Aortic smooth muscle cell (primary cell): ENCODE measurements at places on chromosomes 5 and 9. TPM values are rescaled to one million over a fixed set of nuclear protein-coding genes. Genes with fewer than 3 reads are reported as not detected.

The SEC24A gene
- 18.0 and 23.3 TPM in 2 replicates for total RNA-seq

The PIP5K1B gene
- total RNA-seq = under 0.01 and 0.06 TPM in 2 replicates

The GRXCR2 gene
- total RNA-seq = not detected in 2 replicates

The PKN3 gene
- total RNA-seq = 2.8 TPM in 2 replicates

The IFNA2 gene
- total RNA-seq = not detected in 2 replicates

The ADCY2 gene
- total RNA-seq = under 0.01 TPM in 2 replicates

The PCDHGA7 gene
- total RNA-seq = 3.4 and 4.8 TPM in 2 replicates

The SLC6A3 gene
- total RNA-seq = not detected in 2 replicates

The SUSD3 gene
- 0.26 TPM in 1 of 2 replicates, not detected in the other for total RNA-seq

The MEIKIN gene
- total RNA-seq = 0.06 TPM in 1 of 2 replicates, not detected in the other

The LRRC70 gene
- total RNA-seq = 0.93 and 1.3 TPM in 2 replicates

The PLPP7 gene
- total RNA-seq = 15.0 and 16.9 TPM in 2 replicates

The BASP1 gene
- 71.1 and 93.8 TPM in 2 replicates for total RNA-seq

The BAG1 gene
- total RNA-seq = 29.8 and 30.3 TPM in 2 replicates

The NUTM2F gene
- not detected in 2 replicates for total RNA-seq

The PSD2 gene
- total RNA-seq = 0.12 and 0.13 TPM in 2 replicates

The PCDHGC5 gene
- total RNA-seq = 3.4 and 4.7 TPM in 2 replicates

The PRDM9 gene
- total RNA-seq = not detected in 2 replicates

The GRM6 gene
- not detected in 2 replicates for total RNA-seq

The NOL6 gene
- total RNA-seq = 17.5 and 24.0 TPM in 2 replicates

The FBXW11 gene
- 68.2 and 82.6 TPM in 2 replicates for total RNA-seq
